ENCODE measurements at places on chromosomes 3 and 15.
A peak's percentile ranks its signal among the peaks of the same experiment; 100 is the strongest.

- no peak for DNase-seq
These were observed 157.2 kb downstream of the DCLK3 start for GRCh38 chr3:36606871-36607765.

- DNase-seq: peak; percentile 10
These were observed 48.9 kb upstream of the POLG start for GRCh38 chr15:89383365-89384175.

GRCh38 chr3:194736896-194737600 lies 51.4 kb downstream of the FAM43A start:
- no peak for DNase-seq

DNA sequence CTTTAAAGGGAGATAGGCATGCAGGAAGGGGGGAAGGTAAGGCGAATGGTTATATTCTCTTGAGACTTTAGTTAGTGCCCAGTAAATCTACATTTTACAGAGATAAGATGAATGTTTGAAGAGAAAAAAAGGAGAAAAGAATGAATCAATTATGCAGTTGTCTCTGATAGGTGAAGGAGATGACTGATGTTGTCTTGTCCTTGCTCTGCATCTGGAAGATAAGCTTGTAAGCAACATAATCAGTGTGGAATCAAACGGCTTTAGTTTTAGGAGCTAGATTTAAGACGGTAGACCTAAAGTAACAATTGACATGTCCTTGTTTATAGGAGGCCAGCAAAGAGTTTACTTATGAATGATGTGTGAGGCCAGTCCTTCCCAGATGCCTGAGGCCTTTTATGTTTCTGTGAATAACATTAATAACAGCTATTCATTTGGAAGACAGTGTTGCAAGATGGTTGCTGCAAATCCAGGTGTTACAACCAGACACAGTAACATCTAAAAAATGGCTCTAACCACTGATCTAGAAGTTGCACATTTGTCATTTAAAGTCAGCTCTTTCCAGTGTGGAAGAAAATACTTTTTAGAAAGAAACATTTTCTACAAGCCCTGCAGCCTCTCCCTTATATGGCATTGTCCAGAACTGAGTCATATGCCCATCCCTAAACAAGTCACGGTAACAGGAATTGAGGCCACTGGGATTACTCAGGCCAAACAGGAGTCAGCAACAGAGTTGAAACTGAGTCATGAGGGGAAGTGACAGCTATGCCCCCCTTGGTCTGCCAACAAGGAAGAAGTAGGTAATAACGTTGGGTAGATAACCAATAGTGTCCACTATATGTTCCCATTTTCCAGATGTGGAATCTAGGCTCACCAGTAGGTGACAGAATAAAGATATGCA lies 77.5 kb upstream of the FBN1 start:
- no peak for DNase-seq

- DNase-seq: no peak
These were observed 28.6 kb upstream of the CLSTN2 start for GRCh38 chr3:139906418-139906817.

- no peak for DNase-seq
These were observed 38.2 kb downstream of the SPATA12 start for GRCh38 chr3:57098418-57099310.

DNA sequence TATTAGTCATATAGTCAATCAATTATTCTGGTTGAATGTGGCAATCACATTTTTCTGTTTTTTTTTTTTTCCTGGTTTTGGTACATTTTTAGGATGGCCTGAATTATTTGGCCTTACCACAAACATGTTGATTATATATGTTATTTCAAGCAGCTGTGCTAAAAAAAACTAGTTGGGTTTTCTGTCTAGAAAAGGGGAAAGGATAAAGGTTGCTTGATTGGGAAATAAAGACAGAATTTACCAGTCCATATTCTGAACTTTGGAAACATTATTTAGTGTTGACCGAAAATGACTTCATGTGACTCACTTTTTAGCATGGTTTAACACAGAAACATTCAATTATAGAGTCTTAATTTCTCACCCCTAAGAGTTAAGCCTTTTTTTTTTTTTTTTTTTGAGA lies 8.1 kb downstream of the MORF4L1 start:
- DNase-seq: no peak

GRCh38 chr3:170868577-170869238 lies 1.3 kb downstream of the RPL22L1 start:
- no peak for DNase-seq

GRCh38 chr15:93520206-93520605 lies 431.2 kb upstream of the RGMA start:
- DNase-seq: no peak

- no peak for DNase-seq
These were observed 7.7 kb downstream of the HOMER2 start for GRCh38 chr15:82944821-82945220.

DNA sequence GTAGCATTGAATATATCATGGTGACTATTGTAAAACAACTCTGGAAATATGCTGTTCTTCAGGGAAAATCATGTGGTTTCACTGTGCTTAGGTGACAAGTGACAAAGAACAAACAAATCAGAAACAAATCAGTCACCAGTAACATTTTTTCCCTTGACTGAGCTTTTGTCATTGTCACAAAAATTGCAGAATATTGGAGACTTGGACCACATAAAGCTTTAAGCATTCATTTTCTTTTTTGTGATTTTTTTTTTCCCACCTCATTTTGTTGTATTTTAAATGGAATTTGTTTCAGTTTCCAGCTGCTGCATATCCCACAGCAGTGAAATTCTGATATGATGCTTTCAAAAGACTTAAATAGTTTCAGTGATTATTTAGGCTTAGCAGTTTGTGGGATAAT lies 1088.4 kb downstream of the OTOL1 start:
- no peak for DNase-seq

GRCh38 chr15:42354824-42355223 lies 4.5 kb upstream of the CAPN3 start:
- DNase-seq: no peak

GRCh38 chr15:40055576-40056293 lies 16.8 kb upstream of the SRP14 start:
- no peak for DNase-seq

GRCh38 chr3:13851997-13852637 lies 27.8 kb downstream of the WNT7A start:
- DNase-seq: no peak
